ENCODE measurements at places on chromosomes 7 and 10.

- DNase-seq: no peak
These were observed 454.8 kb downstream of the KCNMA1 start for GRCh38 chr10:77182803-77183202.

- DNase-seq: no peak
These were observed 27.8 kb downstream of the CDHR3 start for GRCh38 chr7:105990727-105991453.

GRCh38 chr10:47053081-47053798 lies 142.0 kb downstream of the PTPN20 start:
- DNase-seq: no peak

DNA sequence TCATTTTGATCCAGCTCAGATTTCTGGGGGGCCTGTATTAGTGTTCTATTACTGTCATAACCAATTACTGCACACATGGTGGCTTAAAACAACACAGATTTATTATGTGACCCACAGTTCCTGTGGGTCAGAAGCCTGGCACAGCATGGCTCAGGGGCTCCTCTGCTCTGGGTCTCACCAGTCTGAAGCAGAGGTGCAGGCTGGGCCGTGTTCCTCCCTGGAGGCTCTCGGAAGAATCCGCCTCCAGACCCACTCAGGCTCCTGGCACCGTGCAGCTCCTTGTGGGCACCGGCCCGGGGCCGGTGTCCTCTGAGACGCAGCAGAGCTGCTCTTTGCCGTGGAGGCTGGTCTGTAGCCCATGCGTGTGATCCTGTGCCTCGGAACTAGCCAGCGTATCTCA lies 61.5 kb downstream of the RAMP3 start:
- DNase-seq: no peak

DNA sequence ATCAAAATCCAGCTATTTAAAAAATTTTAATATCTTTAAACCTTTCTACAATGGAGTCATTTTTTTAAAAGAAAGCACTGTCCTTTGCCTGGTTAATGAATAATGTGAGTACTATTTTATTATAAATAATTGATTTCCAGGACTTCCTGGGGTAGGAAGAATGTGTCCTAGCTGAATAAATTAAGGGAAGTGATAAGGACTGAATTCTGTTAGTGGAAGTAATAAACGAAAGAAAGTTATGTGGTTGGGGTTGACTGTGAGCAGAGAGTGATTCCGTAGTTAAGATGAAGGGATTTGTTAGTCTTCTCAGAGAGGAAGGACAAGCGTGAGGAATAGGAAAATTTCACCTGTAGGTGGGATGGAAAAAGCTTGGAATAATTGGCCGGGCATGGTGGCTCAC lies 59.1 kb downstream of the AHCYL2 start:
- DNase-seq: no peak

- no peak for DNase-seq
These were observed 146.6 kb downstream of the REEP3 start for GRCh38 chr10:63667596-63668480.

DNA sequence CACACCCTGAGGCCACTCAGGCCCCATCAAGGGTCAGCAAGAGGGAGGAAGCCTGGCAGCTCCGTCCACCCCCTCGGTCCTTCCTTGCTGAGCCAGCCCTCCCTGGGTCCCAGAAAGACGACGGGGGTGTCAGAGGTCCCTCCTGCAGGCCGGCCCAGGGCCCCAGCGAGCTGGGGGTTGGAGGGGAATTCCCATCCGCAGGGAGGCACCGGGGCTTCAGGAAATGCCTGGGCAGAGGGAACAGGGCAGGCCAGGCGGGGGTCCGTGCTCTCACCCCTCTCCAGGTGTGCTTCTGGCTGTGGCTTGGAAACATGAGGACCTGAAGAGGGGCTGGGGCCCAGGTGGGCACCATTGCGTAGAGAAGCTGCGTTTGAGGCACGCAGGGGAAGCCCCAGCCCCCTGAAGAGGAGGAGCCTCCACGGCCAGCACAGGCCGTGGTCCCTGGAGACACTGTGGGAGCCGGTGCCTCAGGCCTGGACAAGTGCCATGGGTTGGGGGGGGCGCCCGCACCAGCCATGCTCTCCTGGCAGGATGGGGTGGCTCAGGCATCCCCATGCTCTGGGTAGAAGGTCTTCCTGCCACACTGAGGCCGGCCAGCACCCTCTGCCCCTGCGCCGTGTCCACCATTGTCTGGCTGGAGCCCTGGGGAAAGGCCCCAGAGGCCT lies 66.7 kb downstream of the PDGFA start:
- DNase-seq: no peak

GRCh38 chr7:95843286-95843685 lies 70.9 kb downstream of the DYNC1I1 start:
- no peak for DNase-seq

- no peak for DNase-seq
These were observed 222.1 kb downstream of the ARHGAP12 start for GRCh38 chr10:31706464-31707092.

- no peak for DNase-seq
These were observed 11.3 kb upstream of the KAZALD1 start for GRCh38 chr10:101050208-101051069.

- no peak for DNase-seq
These were observed 15.4 kb downstream of the CUX1 start for GRCh38 chr7:101832685-101833375.

DNA sequence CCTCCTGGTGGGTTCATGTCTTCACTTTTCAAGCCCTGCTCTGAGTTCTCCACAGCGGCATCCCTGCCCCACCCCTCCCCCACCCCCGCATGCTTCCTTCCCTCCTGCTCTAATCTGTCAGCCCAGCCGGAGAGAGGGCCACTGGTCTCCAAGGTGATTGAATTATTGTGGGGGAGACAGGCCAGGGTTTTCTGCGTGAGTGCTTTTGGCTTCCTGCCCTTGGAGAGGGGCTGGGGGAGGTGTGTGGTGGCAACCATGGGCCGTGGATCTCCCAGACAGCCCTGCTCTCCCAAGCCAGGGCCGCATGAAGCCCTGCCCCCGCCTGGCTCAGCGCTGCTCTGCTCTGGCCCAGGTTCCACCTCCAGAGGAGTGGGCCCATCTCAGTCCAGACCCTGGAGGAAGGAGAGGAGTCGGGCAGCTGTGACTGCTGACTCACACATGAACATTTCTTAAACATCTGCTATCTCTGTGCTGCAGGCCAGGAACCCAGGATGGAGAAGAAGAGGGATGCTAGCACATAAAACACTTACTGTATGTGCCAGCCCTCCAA lies 109.9 kb downstream of the ZMIZ1 start:
- DNase-seq: no peak

GRCh38 chr7:92293896-92294590 lies 48.3 kb downstream of the ANKIB1 start:
- DNase-seq: no peak

GRCh38 chr10:103553743-103554487 lies 60.4 kb downstream of the NEURL1 start:
- DNase-seq: no peak

DNA sequence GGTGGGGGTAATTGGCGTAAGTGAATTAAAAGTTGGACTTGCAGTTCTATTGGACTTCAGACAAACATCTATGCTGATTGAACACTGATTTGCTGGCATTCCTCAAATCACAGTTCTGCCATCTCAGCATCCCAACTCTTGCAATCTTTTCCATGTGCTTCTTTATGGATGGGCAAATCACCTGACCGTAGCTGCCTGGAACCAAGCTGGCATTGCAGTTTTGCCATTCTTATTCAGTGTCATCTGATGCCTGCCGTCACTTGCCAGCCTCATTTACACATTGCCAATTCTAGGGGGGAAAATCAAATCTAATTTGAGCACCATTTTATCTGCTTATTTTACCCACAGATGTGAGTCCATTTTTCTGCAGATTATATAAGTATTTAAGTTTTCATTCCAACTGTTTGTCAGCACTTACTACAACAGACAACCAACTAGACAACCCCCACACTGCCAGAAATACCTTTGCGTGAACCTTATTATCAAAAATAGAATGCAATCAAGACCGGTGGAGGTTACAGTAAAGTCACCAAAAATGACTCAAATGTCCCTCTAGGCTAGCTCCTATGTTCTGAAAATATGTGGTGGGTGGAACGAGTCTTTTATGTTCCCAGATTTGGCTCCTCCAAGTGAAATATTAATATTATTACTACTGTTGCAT lies 172.3 kb upstream of the CTBP2 start:
- DNase-seq: no peak

GRCh38 chr7:36047091-36047658 lies 105.9 kb upstream of the EEPD1 start:
- no peak for DNase-seq

DNA sequence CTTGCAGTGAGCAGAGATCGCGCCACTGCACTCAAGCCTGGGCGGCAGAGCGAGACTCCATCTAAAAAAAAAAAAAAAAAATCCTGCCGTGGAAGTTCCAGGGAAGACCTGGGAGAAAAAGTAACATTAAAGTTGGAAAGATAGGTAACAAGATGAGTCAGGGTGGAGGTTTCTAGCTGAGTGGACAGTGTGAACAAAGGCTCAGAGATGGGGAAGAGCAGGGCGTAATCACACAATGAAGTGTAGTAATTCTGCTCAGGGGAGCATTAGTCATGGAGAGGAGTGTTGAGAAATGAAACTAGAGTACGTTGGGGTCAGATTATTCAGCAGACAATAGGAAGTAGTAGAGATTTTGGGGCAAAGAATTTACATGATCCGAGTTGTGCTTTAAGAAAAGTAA lies 21.6 kb upstream of the WASL start:
- no peak for DNase-seq

GRCh38 chr7:69827558-69827957 lies 229.3 kb downstream of the AUTS2 start:
- DNase-seq: no peak

GRCh38 chr7:108603656-108604306 lies 34.1 kb downstream of the DNAJB9 start:
- no peak for DNase-seq

GRCh38 chr10:4568731-4569130 lies 257.3 kb upstream of the AKR1E2 start:
- no peak for DNase-seq

DNA sequence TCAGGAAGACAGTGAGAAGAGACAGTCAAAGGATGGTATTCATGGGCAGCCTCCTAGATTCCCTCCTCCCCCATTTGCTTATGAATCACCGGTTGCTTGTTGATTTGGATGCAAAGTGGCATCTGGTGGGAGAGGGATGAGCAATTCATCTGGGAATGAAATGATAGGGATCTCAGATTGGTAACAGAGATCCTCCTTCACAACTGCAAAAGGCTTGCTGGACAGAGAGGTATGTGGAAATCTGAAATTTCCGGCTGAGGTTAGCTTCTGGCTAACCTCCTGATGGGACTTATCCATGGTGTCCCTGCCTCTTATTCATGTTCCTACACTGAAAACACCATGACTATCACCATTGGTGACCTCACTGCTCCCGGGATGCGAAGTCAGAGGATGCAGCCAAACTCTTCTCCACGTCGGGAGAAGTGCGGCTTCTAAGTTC lies 48.4 kb upstream of the PODXL start:
- no peak for DNase-seq

GRCh38 chr10:1514681-1515080 lies 222.6 kb downstream of the ADARB2 start:
- DNase-seq: no peak

DNA sequence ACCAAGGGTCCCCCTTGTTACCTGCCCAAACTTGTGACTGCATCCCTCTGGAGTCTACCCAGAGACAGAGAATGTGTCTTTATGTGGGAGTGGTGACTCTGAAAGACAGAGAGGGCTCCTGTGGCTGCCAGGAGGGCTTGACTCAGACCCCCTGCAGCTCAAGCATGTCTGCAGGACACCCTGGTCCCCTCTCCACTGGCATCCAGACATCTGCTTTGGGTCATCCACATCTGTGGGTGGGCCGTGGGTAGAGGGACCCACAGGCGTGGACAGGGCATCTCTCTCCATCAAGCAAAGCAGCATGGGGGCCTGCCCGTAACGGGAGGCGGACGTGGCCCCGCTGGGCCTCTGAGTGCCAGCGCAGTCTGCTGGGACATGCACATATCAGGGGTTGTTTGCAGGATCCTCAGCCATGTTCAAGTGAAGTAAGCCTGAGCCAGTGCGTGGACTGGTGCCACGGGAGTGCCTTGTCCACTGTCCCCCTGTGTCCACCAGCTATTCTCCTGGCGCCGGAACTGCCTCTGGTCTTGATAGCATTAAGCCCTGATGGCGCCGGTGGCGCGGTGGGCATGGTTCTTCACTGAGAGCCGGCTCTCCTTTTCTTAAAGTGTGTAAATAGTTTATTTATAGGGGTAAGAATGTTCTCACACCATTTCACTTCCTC lies 19.4 kb upstream of the SH2D4B start:
- DNase-seq: no peak

DNA sequence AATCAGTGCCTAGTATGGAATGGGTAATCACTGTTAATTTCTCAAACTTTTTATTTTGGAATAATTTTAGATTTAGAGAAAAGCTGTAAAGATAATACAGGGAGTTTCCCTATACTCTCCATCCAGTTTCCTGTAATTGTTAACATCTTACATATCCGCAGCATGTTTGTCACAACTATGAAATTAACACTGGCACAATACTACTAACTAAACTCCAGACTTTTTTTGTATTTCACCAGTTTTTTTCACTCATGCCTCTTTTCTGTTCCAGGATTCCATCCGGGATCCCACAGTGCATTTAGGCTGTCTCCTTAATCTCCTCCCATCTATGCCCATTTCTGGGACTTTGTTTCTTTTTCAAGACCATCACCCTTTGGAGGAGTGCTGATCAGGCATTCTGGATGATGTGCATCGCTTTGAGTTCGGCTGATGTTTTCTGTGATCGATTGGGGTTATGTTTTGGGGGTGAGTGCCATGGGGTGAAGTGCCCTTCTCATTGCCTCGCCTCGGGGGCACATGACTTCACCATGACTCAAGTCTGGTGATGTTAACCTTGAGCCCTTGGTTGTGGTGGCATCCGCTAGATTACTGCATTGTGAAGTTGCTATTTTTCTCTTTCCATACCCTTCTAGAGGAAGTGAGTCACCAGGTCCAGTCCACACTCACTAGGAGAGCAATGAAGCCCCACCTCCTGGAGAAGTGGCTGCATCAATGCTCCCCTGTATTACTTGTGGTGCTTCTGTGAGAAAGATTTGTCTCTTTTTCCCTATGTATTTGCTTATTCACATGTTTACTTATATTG lies 43.9 kb upstream of the GRB10 start:
- no peak for DNase-seq

GRCh38 chr10:110413903-110414547 lies 83.7 kb upstream of the DUSP5 start:
- no peak for DNase-seq

- DNase-seq: no peak
These were observed 65.7 kb downstream of the GBF1 start for GRCh38 chr10:102311025-102311420.

- no peak for DNase-seq
These were observed 5.6 kb downstream of the LRRC72 start for GRCh38 chr7:16532272-16532671.

DNA sequence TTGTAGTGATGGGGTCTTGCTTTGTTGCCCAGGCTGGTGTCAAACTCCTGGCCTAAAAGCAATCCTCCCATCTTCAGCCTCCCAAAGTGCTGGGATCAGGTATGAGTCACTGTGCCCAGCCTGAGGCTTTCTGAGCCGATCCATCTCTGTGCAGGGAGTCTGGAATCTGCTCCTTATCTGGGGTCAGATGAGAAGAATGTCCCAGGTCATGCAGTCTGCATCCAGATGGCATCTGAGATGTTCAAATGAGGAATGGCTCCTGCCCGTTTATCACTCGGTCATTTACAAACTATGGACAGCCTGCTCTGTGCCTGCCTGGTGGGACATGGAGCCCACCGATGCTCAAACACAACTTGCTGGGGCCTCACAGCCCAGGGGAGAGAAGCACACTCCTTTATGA lies 11.1 kb upstream of the SLC18A3 start:
- no peak for DNase-seq

GRCh38 chr10:36351159-36351558 lies 709.1 kb upstream of the FZD8 start:
- no peak for DNase-seq

GRCh38 chr10:27072436-27073114 lies 27.7 kb downstream of the ANKRD26 start:
- no peak for DNase-seq
